ENCODE measurements at places on chromosomes 3 and 15. TPM values are rescaled to one million over a fixed set of nuclear protein-coding genes. Genes with fewer than 3 reads are reported as not detected.

The PYGO1 gene
- total RNA-seq: 4.7 TPM

The LIPC gene
- 0.42 TPM for total RNA-seq

DNA sequence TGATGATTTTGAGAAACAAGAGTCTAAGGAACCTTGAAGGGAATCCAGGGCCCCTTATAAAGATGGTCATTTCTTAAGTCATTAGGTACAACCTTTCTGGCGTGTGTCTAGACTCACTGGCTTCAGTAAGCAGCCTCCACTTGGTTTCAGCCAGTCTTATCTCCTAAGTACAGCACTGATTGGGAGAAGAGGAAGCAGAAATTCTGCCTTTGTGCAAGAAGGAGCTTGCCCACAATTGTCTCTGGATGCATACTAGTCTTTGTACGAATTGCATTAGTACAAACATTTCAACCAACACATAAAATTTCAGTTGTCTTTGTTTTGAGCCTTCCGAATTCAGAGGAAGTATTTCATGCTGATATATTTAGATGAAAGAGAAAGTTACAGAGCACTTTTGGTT is 139.4 kb downstream of the SLCO3A1 start:
- no peak overlapping the region for H3K4me3 ChIP-seq
- no peaks in the 10 kb centered on the region for H3K27me3 ChIP-seq
- no peaks in the 10 kb centered on the region for H3K36me3 ChIP-seq
- H3K4me1 ChIP-seq: no peaks in the 10 kb centered on the region

- peaks cover 4% of the 10 kb centered on the region for H3K4me1 ChIP-seq
- no peaks in the 10 kb centered on the region for H3K27me3 ChIP-seq
- no peak for DNase-seq
- H3K36me3 ChIP-seq: no peaks in the 10 kb centered on the region
Measured at GRCh38 chr3:8452112-8452511, 49.5 kb upstream of the LMCD1 start.

- H3K4me3 ChIP-seq: no peak overlapping the region
- H3K36me3 ChIP-seq: no peaks in the 10 kb centered on the region
- no peak for DNase-seq
- no peaks in the 10 kb centered on the region for H3K4me1 ChIP-seq
- H3K27me3 ChIP-seq: no peaks in the 10 kb centered on the region
Measured at GRCh38 chr3:106332129-106332528, 463.3 kb upstream of the CBLB start.
